ENCODE measurements at places on chromosomes 1 and 21. TPM values are rescaled to one million over a fixed set of nuclear protein-coding genes. Genes with fewer than 3 reads are reported as not detected.

GRCh38 chr21:31252611-31253010 is 91.5 kb downstream of the TIAM1 start:
- DNase-seq, result no peak

- peak; percentile 29 for DNase-seq
These were observed 22.6 kb downstream of the IGFN1 start for GRCh38 chr1:201213106-201213770.

DNA sequence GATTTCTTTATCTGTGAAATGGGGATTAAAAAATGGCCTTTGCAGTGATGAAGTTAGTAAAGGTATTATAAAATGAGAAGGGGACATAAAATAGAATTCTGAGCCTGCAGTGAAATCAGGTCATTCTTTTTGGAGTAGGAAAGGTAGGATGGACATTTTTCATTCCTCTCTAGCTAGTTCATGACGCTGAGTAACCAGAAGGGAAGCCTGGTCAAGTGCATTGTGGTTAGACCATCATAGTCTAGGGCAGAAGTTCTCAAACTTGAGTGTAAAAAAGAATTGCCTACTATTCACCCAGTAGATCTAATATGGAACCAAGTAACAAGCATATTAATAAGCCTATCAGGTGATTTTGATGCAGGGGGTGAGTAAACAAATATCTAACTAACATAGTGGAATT is 50.8 kb downstream of the TGFB2 start:
- no peak for DNase-seq

GRCh38 chr1:89125913-89126580 is at the start of gene GBP2:
Gene GBP2 (minus strand): TSS chr1:89126114. CDS start chr1:89121966, 4,148 bp downstream.
- no peak for DNase-seq

- DNase-seq, result no peak
These were observed 507.1 kb upstream of the ZRANB2 start for GRCh38 chr1:71587961-71588360.

DNA sequence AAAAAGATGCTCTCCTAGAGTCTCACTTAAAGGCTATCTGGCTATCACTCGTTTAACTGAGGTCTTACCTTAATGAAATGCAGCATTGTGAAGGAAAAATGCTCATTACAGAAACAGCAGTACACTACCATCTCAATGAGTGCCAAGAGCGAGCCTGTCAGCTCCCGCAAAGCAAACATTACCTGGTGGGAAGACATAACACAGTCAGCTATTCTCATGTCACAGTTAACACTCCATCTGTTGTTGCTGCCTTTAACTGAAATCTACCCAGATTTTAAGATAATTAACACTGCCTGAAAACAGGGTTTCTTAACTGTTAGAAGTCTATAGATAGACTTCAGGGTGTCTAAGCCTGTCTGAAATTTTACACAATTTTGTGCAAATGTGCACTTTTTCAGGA is 39.1 kb downstream of the PCSK9 start:
- DNase-seq, result no peak

GRCh38 chr1:79811173-79811572 is 804.6 kb upstream of the ADGRL4 start:
- DNase-seq, result no peak

DNA sequence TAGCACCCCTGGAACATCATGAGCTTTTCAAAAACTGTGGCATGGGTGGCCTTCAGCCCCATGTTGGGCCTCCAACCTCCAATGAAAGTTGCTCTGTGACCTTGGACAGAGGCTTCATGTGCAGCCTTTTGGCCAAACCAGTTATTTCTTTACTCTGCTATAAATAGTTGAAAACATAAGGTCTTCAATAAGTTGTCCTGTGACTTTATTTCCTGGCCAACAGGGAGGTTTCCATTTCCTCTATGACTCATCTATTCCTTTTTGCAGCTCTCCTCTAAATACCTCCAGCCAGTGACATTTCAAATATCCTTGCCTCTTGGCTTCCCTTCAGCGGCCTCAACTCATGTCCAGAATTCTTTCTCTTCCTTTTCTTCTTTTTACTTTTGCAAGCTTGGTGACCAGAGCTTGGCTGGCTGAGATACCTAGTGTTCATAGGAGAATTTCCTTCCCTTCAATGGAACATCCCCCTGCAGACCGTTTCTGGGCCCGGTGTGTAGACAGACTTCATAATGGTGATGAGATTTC is 22.7 kb upstream of the TRIM67 start:
- DNase-seq, result no peak

DNA sequence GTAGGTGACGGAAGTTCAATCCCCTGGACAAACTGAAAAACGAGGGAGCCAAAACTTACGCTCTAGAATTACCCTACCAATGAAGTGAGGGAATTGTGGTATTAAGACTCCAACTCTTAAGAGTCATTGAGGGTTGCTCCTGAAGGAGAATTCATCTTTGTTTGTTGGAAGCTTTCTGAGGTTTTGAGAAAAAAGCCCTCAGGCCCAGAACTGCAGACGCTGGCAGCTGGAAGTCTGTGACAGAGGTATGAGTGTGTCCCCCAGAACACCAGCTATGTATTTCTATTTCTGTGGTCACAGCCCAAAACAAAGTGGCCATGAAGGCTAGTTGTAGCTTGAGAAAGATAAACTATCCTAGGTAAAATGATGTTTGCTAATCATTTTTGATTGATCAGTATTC is 438.8 kb upstream of the B3GALT2 start:
- DNase-seq, result no peak

DNA sequence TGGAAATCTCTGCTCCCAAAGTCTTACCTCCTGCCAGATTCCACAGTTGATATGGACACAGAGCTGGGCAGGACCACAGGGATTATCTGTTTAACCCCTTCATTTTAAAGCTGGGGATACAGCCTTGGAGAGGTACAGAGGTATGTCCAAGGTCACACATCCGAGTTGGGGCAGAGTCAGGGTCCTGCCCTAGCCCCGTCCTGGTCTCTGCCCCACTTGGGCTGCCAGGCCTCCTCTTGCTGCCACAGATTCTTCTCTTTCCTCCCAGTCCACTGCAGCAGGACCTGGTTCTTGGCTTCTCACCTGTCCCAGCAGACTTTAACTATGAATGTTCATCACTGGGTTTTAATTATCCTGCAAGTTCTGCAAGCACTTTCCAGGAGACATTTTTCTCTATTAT is 258.3 kb downstream of the MATN1 start:
- DNase-seq, result no peak

DNA sequence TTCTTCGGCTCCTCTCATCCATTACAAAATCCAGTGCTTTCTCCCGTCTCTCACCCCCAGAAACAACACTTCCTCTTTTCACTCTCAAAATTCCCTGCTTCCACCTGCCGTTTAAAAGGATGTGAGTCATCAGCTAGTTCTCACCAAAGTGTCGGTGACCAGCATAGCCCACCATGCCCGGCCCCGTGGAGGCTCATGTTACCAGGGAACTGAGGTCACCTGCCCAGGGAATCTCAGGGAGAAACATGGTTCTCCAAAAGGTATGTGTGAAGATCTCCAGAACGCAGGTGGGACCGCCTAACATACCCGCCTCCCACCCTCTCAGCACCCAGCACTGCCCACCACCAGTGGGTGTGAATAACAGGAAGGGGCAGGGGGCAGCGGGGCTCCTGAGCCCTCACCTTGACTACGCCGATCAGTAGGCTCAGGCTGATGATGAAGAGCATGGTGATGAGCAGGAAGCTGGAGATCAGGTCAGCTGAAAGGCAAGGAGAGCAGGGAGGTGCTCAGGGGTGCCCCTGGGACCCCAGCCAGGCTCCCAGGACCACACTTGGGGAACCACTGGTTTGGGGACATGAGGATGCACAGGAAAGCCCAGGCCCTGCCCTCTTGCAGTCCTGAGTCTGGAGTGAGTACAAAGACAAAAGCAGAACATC is 16.2 kb downstream of the LAPTM5 start:
- no peak for DNase-seq

GRCh38 chr1:3594706-3595377 is 16.5 kb downstream of the MEGF6 start:
- DNase-seq, result no peak

DNA sequence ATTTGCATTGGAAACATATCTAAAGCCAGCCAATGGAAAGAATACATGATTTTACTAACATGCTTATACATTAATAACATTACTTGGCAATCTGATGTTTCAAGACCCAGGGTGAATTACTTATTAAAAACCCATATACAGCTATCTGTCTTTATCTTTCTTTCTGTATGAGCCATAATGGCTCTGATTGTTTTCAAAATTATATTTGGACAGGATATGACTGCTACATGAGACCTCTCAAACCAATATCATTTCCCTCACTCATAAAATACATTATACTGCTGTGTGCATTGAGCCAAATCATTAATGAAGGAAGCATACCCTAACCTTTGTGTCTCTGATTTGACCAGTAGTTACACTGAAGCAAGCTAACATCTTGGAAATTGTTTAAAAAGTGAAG is 205.9 kb upstream of the DPYD start:
- DNase-seq, result no peak

DNA sequence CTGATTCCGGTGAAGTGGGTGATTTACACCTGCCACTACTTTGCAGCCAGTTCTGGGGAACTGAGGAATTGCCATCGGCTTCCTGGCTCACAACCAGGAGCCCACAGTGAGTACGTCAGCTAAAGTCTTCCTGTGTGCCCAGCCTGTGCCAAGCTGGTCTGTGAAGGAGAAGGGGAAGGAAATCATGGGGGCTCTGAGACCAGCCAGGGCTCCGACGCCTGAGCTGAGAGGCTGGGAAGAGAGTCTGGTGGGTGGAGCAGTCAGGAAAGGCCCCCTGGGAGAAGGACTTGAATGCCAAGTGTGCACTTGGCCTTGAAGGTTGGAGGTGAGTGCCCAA is 1.2 kb downstream of the LURAP1 start:
- DNase-seq, result no peak

- peak; percentile 97 for DNase-seq
These were observed 14.1 kb downstream of the TMEM53 start for GRCh38 chr1:44660176-44660575.

DNA sequence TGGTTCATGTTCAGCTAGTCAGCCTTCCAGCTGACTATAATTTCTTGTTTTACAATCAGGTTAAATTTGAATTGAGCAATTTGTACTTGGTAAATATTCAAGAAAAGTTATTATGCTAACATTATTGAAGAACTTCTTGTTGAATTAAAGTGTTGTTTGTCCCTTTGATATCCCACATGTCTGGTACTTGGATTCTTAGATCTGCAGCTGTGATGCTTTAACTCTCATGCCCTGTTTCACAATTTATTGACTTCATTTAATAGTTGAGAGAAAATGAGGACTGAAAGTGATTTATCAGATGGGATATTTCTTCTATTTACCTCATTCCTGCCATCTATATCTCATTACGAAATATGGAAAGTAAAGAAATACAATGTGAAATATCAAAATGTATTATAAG is 92.8 kb downstream of the FASLG start:
- DNase-seq, result no peak

GRCh38 chr1:234621657-234622335 is 11.8 kb upstream of the IRF2BP2 start:
- DNase-seq, result no peak

- no peak for DNase-seq
These were observed 24.4 kb downstream of the MRPL39 start for GRCh38 chr21:25582888-25583287.

DNA sequence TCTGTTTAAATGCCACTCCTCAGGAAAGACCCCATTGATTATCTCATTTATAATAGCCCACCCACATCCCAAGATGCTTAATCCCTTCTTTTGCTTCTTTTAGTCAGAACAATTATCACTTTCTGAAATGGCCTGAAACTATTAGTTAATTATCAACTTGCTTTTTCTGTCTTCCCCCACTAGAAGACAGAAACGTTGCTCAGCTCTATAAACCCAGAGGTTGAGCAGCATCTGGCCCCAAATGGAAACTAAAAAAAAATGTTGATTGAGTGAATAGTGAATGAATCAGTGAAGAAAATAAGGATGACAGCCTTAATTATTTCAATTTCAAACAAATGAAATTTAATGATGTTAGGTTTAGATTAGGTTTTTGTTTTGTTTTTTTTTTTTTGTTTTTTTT is 38.2 kb upstream of the PIGC start:
- no peak for DNase-seq

UTS2 gene
- not detected for total RNA-seq

EEIG2 gene
- 1.5 TPM for total RNA-seq

AHCTF1 gene
- total RNA-seq, result 10.5 TPM

SLC50A1 gene
- total RNA-seq, result 22.4 TPM

CSMD2 gene
- 0.25 TPM for total RNA-seq

LCE1D gene
- not detected for total RNA-seq

WDR4 gene
- 8.2 TPM for total RNA-seq

ZNF648 gene
- 0.81 TPM for total RNA-seq

SF3B4 gene
- 11.5 TPM for total RNA-seq

MYCL gene
- 14.7 TPM for total RNA-seq

Measured in left lobe of liver (tissue), 2 donors.